NCI-H1930 (cell line): ENCODE measurements at places on chromosomes 1 and 21.

DNA sequence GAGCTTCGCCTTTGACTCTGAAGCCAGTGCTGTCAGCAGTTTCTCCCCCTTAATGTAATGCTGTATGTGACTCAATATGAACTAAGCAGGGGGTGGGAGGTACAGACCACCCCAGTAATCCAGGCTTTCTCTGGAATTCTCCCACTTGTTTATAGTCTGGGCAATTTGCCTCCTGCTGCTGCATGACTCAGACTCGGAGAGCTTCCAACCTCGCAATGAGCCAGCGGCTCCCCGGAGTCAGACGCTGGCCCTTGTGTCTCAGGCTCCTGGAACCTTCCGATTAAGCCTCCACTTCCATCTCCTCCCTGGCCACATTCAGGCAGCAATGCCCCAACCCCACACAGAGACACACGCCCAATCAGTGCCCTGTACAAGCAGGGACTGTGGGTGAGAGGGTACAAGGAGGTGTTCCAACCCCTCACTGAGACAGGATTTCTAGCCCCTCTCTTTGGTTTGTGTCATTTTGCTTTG is 471.7 kb upstream of the VAMP3 start:
- DNase-seq, result no peak

DNA sequence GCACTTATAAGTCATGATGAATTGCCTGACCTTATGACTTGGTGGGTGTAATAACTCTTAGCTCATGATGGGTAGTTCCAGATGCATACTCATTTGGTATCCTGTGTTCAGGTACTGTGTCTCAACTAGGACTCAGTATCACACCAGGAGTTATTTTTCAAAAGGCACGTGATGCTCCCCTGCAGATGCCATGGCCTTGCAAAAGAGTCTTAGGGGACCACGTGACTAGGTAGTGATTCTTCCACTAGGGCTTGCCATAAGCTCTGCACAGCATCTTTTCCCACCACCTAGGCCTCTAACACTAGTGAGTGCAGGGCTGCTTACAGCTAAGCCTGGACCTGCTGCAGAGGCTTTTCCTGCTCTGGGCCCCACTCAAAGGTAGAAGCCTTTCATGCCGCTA is 3.9 kb upstream of the FCAMR start:
- DNase-seq, result no peak

DNA sequence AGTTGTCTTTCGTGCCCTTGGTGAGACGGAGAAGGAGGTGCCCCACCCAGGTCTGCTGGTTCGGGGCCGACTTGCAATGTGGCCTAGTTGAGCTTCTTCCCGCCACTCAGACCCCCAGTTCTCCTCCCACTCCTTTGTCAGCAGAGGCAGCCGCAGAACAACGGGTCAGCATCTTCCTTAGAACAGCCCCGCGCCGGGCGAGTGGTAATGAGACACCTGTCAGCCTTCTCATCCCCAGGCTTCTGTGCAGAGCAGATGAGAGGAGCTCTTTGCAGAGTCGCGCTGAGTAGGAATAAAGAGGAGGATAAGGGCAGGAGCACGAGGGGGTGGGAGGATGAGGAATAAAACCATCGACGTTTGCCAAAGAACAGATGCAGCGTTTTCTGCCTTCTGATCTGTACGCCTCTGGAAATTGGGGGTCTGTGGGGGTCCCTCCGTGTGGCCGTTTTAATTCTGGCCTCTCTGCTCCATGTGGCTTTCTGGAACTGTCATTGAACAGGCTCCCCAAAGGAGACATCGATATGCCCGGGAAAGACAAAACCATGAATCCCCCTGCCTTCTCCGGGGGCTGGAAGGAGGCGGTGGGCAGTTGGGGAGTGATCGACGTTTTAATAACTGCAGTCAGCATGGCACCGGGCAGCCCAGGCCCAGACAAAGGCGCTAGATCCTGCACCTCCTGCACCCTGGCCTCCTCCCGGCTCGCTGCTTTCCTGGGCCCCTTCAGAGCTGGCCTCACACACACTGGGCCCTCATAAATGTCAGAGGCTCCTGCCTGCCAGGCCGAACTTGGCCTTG is 27.5 kb upstream of the IGSF21 start:
- no peak for DNase-seq

GRCh38 chr1:156667610-156667967 is 9.6 kb downstream of the NES start:
- no peak for DNase-seq

- no peak for DNase-seq
Measured at GRCh38 chr1:57013522-57013921, 47.7 kb upstream of the C8B start.

DNA sequence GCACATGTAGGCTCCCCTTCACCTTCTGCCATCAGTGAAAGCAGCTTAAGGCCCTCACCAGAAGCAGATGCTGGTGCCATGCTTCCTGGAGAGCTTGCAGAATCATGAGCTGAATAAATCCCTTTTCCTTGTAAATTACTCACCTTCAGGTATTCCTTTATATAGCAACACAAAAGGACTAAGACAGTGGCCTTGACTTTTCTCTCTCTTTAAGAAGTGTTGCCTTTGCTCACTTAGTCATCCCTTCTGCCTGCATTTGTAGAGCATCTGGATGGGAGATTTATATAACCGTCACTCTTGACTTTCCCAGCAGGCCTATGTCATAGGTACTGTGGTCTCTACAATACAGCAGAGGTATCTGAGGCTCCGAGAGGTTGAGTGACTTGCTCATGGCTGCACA is 3.7 kb downstream of the PCSK9 start:
- no peak for DNase-seq

GRCh38 chr1:228408869-228409805 is 2.5 kb upstream of the TRIM11 start:
- no peak for DNase-seq

DNA sequence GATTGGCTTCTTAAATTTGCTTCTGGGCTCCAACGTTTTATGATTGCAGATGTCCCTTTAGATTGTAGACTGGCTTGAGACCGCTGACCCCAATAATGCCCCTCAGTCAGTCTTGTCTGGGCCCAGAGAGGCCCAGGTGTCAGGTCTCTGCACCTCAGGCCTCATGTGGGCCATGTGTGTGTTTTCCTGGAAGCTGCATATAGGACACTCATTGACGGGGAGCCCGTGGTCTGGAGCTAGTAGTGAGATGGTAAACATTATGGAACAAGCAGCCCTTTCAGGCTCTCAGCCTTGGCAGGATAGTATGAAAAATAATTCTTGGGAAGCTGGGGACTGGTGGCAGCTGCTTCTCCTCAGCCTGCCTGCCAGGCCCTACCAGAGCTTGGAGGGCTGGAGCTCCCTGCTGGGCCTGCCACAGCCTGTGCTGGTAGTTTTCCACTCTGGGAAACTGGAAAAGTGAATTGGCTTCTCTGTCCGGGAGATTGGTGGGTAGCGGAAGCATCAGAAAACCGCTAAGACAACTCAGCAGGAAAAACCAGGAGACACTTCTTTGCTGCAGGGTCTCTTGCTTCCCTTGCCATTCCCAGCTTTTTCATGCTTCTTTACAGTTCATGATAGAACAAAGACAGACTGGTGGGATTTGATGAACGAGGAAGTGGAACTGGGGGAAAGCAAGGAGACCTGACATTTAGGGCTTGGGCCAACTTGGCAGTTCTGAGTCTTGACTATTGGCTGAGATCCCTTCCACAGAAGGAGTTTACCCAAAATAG is 57.8 kb upstream of the HSD17B7 start:
- no peak for DNase-seq

- DNase-seq, result no peak
Measured at GRCh38 chr1:208455821-208456220, 211.6 kb upstream of the PLXNA2 start.

DNA sequence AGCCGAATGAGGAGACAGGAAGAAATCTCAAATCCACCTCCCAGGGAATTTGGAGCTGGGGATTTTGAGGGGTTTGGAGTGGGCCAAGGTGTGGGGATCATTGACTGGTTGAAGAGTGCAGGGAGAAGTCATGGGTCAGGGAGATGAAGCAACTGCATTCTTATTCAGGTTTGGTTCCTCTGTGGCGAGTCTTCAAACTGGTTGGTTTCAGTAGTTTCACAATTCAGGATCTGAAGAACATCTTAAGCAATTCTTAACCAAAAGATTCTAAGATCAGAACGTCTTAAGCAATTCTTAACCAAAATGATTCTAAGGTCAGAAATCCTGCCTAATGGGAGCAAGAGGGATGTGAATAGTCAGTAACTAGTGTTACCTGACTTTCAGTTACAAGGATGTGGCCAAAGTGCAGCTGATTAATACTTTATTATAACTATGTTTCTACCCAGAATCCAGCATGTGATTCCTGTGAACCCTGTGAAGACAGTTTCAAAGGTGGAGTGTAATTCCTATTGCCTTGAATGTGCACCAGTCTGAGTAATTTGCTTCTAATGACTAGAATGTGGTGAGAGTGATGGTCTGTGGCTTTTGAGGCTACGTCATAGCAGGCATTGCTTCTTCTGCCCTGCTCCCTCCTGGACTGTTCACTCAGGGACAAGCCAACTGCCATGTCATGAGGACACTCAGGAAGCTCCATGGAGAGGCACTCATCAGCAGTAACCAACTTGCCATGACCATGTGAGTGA is 61.2 kb downstream of the OLFML3 start:
- no peak for DNase-seq

- no peak for DNase-seq
Measured at GRCh38 chr1:18931730-18932129, 24.7 kb downstream of the IFFO2 start.

DNA sequence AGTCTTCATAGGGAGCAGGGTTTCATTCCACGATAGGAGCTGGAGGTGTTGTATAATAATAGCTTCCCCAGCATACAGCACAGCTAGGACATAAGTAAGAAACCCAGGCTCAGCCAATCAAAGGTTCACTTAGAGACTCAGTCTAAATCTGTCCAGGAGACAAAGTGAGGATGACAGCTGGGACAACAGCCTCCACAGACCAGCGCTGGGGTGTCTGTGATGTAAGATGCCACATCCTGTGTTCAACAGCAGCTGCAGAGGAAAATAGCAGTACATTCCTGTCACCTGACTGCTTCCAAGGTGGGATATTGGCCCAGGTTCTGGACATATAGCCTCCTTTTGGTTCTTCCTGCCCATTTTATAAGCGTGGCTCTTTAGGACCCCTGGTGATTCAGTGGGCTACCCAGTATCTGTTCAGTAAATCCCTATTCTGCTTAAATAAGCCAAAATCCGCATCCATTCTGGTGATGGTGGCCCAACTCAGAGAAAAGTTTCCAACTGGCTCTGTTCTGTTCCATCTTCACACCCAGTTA is 176.8 kb upstream of the SYT6 start:
- DNase-seq, result no peak

DNA sequence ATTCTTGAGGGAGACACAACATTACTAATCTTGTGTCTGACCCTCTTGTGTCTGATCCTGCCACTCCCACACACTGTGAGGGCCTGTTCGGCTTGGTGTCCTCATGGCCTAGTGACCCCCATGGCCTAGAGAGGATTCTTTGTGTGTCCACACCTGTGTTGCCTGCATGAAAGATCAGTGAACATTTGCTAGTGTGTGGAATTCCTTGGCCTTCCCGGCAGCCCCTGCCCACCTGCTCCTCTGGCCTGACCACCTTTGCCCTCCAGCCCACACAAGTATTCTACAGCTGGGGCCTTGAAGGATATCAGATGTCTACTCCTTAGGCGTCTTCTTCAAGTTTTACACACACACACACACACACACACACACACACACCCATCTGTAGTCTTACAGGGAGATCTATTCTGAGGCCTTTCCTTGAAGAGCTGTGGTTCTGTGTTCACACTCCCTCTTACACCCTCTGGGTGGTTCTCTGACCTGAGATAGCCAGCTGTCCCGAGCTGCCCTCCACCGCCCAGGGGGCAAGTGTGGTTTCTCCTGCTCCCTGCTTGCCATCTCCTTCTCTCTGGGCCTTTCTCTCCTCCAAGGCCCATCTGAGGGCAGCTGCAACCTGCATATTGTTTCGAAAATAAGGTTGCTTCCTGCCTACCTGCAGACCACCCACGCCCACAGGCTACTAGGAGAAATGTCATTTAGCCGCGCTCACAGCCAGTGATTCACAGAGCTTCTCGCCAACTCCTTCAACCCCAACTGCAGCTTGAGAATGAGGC is 45.4 kb downstream of the CD247 start:
- no peak for DNase-seq

DNA sequence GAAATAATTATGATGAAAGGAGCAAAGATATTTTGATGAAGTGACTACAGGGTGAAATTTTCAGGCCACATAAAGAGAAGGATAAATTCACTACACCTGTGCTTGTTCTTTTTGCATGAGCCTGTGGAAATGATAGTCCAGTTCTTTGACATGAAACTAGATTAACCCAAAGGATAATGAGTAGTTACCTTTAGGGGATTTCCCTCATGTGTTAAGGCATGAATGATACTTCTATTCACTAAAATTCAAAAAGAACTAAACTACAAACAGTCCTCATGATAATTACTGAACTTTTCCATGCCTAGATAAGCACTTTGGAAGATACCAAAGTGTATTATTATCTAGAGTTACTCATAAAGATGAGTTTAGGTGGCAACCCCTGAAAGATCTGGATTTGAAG is 244.3 kb downstream of the PTPRC start:
- DNase-seq, result no peak

DNA sequence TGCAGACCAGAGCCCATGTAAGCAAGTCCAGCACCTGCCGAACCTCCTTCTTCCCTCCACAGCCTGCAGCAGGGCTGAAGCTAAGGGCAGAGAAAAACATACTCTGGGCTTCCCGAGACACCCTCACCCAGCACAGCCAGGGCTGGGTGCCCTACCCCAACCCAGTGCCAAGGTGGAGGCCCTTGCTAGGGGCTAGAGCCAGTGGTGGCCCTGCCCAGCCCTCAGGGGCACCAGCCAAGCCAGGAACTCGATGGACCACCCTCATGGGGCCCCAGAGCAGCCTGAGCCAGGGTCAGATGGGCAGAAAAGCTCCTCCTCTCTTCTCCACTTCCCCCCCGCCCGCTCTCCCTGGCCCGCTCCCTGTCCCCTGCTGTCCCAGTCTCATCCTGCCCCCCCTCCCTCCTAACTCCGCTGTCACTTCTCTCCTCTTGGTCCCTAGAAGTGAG is 15.9 kb downstream of the TNFRSF25 start:
- DNase-seq, result no peak

- peak; percentile 24 for DNase-seq
Measured at GRCh38 chr1:215083383-215083961, 935 bp downstream of the KCNK2 start.

GRCh38 chr1:173400387-173400995 is 76.6 kb upstream of the PRDX6 start:
- DNase-seq, result no peak

DNA sequence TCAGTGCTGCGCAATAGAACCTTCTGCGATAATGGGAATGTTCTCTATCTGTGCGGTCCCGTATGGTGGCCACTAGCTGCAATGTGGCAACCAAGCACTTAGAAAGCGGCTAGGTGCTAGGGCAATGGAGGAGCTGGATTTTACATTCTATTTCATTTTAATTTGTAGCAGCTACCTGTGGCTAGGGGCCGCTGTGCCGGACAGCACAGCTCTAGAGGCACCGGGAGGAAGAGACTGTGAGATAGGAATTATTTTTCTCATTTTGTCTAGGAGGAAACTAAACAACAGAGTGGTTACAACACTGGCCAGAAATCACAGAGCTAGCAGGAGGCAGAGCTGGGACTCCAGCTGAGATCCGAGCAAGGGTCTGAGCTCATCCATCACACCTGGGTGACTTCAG is 130.6 kb upstream of the CD34 start:
- no peak for DNase-seq

GRCh38 chr1:17117451-17118265 is 1.6 kb downstream of the PADI2 start:
- no peak for DNase-seq

GRCh38 chr1:42756956-42757891 is 9.6 kb downstream of the P3H1 start:
- no peak for DNase-seq

- DNase-seq, result no peak
Measured at GRCh38 chr1:172724765-172725613, 66.1 kb downstream of the FASLG start.
